ENCODE measurements at places on chromosomes 3 and 15.

GRCh38 chr15:38217788-38218609 lies 34.6 kb upstream of the SPRED1 start:
- DNase-seq: no peak

DNA sequence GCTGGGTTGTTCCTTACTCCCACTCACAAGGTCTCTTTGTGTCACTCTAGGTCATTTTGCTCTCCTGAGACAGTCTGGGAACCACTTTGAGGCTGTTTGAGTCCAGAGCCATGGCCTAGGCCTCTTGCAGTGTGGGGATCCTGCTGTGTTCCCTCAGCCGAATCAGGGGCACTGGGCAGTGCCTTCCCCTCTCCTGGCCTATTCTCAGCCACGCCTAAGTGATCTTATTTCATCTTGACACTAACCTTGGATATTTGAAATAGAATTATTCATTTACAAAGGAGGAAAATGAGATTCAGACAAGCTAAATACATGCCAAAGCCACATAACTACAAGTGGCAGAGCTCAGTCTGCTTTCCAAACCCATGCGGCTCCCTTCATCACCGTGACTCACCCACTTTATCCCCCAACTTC lies 557.2 kb upstream of the TBL1XR1 start:
- DNase-seq: no peak

DNA sequence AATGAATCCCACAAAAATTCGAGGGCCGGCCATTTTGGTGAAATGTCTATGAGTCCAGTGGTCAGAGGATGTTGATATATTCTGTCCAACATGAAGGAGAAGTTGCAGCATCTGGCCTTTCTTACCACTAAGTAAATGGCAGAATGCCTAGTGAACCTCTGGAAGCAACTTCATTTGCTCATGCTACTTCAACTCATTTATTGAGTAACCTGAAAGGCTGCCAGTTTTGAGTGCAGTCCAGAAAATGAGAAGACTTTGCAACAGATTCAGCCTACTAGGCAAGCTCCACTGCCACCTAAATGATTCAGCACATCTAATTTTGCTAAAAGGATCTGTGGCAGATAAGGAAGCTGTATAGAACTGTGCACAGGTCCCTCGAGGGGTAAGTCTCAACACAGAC lies 265.0 kb downstream of the OPA1 start:
- no peak for DNase-seq

GRCh38 chr3:25913179-25913578 lies 123.3 kb downstream of the OXSM start:
- DNase-seq: no peak

GRCh38 chr3:50583897-50584296 lies 14.6 kb downstream of the HEMK1 start:
- no peak for DNase-seq

- DNase-seq: no peak
Measured at GRCh38 chr3:68458581-68458980, 473.8 kb downstream of the TAFA4 start.

- no peak for DNase-seq
Measured at GRCh38 chr3:123791417-123791816, 92.7 kb downstream of the MYLK start.

DNA sequence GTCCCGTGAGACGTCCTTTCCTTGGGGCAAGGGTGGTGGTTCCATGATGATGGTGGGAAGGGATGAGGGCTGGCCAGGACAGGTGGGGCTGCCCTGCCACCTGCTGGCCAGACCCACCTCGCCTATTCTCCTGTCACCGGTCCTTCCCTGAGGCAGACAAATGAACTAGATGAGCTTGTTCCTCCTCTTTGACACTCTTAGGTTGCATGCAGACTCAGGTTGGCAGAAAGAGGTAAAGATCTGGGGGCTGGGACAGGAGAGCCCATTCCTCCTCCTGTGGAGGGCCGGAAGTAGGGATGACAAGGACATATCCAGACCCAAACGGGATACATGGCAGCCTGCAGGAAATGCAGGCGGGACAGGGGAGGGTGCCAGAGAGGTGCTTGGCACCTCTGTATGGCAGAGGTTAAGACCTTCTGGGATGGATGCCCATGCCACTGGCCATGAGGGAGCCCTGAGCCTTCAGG lies 38.6 kb downstream of the ACSBG1 start:
- DNase-seq: peak; percentile 23

DNA sequence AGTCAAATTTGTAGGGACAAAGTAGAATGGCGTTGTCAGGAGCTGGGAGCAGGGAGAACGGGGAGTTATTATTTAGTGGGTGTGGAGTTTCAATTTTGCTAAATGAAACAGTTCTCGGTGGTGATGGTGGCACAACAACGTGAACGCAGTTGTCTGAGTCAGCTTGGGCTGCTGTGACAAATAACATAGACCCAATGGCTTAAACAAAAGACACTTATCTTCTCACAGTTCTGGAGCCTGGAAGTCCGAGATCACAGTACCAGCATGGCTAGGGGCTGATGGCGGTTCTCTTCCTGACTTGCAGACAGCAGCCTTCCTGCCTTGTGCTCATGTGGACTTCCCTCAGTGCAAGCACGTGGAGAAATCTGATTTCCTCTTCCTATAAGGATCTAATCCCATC lies 90.2 kb downstream of the CHSY1 start:
- DNase-seq: no peak

DNA sequence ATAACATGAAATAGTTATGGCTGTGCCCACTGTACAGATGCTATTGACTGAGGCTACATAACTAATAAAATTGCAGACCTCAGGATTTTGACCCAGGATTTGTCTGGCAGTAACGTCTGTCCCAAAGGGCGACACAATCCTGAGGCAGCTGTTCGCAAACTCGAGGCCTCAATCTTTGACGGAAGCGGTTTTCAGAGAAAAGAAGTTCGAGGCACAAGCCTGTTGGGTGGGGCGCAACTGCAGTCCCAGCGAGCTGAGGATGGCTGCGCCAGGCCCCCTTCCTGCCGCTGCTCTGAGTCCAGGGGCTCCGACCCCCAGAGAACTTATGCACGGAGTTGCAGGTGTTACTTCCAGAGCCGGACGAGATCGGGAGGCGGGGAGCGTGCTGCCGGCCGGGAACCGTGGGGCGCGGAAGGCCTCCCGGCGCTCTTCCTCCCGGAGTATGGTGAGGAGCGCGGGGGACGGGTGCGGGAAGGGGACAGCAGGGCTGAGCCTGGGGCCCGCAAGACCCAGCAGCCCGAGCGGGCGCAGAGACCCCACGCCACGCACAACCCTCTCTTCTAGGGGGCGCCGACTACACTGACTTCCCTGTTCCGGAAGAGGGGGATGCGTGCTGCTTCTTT lies at the start of gene PARP15:
PARP15 (plus strand) TSS at position 242 of the 623 bp plus-strand sequence; CDS start at position 260, 18 bp downstream.
- no peak for DNase-seq

- DNase-seq: no peak
Measured at GRCh38 chr15:63446255-63446654, 58.1 kb upstream of the USP3 start.
